CD4-positive, alpha-beta T cell treated with Interleukin-15 for 4 hours (primary cell): ENCODE measurements at places on chromosomes 2 and 18.

- no peak for DNase-seq
Observed at GRCh38 chr2:179886-180285, 83.9 kb downstream of the SH3YL1 start.

DNA sequence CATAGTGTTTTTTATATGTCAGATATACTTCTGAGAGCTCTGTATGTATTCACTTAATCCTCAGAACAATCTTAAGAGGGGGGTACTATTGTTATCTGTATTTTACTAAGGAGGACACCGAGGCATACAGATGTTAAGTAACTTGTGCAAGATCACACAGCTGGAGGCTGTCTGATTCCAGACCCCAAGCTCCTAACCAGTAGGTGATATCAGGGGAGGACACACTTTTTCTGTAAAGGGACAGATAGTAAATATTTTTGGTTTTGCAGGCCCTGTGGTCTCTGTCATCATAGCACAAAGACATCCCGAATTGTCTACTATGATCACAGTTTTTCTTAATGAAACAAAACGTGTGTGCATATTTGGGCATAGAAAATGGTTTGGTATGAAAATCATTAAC, 143.7 kb downstream of the LAMA3 start:
- DNase-seq = no peak

- no peak for DNase-seq
Observed at GRCh38 chr2:20675701-20676352, 8.9 kb downstream of the GDF7 start.

DNA sequence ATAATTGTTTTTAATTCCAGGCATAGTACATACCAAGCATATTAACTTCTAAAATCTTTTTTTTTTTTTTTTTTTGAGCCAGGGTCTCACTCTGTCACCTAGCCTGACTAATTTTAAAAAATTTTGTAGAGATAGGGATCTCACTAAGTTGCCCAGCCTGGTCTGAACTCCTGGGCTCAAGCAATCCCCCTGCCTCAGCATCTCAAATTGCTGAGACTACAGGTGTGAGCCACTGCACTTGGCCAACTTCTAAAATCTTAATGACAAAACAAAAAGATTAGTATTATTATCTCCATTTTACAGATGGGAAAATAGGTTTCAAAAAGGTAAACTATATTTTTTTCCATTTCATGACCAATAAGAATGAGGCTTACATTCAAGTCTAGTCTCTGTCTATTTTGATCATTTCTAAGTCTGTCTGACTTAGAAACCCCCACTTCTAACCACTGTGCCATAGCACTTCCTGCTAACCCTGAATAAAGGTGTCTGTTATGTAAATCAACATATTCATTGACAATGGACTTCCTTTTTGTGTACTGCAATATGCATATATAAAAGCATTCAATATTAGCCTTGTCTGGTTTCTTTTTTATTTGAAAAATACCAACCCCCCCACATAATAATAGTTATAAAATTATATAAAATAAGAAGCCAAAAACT, 28.7 kb upstream of the ZEB2 start:
- peak; percentile 36 for DNase-seq

GRCh38 chr2:20448246-20448976, 1.5 kb downstream of the RHOB start:
- no peak for DNase-seq

GRCh38 chr2:236592821-236593220, 23.2 kb downstream of the ACKR3 start:
- no peak for DNase-seq

DNA sequence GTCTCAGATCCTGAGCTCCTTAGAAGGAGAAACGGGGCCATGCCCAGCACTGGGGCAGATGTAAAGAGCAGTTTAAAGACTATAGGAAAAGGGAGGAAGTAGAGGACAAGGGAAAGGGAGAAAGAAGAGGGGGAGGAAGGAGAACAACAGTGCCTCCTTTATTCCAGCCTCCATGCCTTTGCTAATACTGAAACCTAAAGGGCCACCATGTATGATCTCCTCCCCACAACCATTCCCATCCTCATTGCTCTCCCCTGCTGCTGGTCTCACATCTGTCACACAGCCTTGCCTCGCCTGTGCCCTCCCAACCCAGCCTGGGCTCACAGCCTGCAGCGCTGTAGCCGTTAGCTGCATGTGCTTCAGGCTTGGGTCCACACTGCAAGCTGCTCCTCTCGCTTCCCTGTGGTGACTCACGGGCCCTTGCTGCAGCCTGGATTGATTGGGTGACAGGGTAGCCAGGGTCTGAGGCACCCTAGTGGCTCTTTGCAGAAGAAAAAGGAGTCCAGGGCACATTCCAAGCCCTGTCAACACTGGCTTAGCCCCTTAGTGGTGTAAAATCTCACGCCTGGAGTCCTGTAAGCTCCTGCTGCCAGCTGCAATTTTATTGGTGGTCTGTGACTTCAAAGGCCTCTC, 281.9 kb downstream of the SRBD1 start:
- no peak for DNase-seq

- DNase-seq = no peak
Observed at GRCh38 chr18:36321658-36322407, 24.3 kb downstream of the FHOD3 start.

DNA sequence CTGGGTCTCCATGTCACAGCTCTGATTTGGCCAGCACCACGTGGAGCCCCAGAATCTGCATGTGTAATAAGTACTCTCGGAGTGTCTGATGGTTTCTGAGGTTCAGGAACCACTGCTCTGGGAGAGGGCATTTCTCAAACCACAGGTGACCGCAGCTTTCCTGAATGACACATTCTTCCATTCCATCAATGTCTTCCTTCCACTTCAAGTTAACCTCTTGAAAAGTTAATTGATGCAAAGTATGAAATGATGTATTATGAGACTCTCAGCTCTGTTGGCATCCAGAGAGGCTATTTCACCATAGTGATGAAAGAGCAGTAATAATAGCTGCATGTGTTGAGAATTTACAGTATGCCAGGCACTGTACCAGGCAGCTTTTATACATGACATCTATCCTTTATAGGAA, 61.3 kb upstream of the CRIM1 start:
- DNase-seq = no peak
